ENCODE measurements at places on chromosomes 3 and 15.

GRCh38 chr3:101690972-101691371 lies 4.5 kb upstream of the RPL24 start:
- no peak for DNase-seq

- DNase-seq = no peak
Measured at GRCh38 chr15:23762026-23762425, 74.9 kb upstream of the NDN start.

DNA sequence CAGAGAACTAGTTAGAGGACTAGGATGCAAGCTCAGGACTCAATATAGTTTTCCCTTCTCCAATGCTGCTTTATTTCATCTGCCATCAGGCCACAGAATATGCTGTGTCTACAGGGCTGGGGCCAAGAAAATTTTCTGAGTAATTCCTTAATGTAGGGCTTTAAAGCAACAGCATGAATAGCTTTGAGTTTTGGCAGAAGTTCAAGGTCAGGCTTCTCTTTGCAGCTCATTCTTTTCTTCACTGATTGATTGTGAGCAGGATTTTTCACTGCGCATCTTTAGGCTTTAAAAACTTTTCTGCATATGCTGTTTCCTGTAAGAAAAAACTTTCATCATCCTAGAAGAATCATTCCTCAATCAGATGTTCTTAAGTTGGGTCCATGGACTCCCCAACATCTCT lies 4.6 kb downstream of the TMEM108 start:
- DNase-seq = no peak

- no peak for DNase-seq
Measured at GRCh38 chr3:77149382-77149781, 109.5 kb downstream of the ROBO2 start.

GRCh38 chr3:43152649-43153048 lies 46.8 kb upstream of the POMGNT2 start:
- no peak for DNase-seq

DNA sequence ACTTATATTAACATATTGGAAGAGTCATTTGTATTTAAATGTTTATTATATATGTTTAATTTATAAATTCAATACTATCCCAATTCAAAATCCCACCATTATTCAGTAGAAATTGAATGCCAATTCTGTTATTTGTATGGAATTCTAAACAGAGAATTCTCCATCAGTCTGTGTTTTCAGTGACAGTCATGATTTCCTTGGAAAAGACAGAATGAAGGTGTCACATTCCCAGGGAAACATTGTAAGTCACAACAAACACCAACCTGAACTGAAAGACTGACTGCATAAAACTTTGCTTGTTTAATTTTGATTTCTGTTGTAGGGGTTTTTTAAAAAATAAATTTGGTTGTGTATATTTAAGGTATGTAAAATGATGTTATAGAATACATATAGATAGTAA lies 769.8 kb upstream of the BCHE start:
- no peak for DNase-seq

DNA sequence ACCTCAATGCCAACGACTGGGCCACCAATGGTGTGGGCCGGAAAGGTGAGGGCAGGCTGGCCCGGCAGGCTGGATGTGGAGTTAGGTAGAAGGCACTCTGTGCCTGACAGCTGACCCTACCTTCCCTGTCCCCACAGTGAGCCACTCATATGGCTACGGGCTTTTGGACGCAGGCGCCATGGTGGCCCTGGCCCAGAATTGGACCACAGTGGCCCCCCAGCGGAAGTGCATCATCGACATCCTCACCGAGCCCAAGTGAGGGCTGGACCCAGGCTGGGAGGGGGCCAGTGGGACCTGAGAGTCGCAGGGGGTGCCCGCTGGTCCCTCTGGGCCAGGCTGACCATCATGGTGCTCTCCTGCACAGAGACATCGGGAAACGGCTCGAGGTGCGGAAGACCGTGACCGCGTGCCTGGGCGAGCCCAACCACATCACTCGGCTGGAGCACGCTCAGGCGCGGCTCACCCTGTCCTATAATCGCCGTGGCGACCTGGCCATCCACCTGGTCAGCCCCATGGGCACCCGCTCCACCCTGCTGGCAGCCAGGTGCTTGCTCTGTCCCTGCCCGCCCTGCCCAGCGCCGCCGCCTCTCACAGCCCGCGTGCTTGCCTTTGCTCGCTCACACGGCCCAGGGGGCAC lies 4.5 kb upstream of the FES start:
- DNase-seq = no peak

DNA sequence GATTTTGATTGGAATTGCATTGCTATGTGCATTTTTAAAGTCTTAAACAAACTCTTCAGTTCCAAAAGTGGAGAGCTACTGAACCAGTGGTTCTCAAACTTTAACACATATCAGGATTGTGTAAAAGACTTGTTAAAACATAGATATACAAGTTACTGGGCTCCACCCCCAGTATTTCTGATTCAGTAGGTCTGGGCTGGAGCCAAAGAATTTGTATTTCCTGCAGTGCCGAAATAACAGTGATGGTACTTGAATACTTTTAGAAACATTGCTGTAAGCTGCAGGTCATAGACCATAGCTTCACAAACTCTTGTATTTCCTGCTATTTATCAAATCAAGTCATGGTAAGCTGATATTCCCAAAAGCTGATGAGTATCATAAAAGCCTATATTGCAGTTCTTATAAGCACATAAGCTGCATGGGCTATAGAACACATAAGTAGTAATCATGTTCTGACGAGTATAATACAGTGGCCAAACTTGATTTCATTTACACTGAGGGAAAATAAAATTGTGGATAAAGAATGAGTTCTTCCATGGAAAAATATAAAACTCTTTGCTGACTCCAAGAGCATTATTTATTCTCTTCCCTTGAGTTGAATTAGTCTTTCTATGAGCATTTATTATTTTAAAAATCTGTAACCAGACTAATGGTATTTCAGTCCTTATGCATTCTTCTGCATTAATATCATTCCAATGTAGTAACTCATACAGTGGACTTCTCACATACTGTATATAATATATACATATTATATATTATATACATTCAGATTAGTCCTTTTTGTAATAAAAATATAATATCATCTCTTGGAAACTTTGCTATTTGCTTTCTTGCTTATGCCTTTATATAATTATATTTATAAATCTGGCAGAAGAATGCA lies 550.5 kb upstream of the AGTR1 start:
- no peak for DNase-seq

GRCh38 chr3:100899440-100900091 lies 93.7 kb downstream of the ABI3BP start:
- DNase-seq = peak; percentile 23

DNA sequence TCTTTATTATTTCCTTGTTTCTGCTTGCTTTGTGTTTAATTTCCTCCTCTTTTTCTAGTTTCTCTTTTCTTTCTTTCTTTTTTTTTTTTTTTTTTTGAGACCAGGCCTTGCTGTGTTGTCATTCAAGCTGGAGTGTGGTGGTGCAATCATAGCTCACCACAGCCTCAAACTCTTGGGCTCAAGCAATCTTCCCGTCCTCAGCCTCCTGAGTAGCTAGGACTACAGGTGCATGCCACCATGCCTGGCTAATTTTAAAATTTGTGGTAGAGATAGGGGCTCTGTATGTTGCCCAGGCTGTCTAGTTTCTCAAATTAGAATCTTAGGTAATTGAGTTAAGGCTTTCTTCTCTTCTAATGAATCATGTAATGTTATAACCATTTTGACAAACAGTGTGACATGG lies 22.4 kb downstream of the SLMAP start:
- no peak for DNase-seq

DNA sequence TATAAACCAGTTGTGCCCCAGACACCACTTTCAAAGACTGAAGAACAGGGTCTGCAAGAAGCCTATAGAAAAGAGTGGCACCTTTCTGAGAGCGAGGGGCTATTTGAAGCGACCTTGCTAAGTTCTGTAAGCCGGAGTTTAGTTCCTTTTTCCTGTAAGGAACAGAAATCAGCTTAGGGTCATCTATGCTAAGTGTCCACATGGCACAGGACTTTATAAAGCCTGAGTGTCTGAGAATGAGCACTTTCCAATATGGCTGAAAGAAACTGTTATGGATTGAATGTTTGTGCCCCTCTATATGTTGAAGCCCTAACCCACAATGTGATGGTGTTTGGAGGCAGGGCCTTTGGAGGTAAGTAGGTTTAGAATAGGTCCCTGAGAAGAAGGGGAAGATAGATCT lies 4.0 kb upstream of the A4GNT start:
- no peak for DNase-seq

GRCh38 chr3:124033360-124034015 lies 41.6 kb upstream of the ROPN1 start:
- DNase-seq = no peak
